Fibroblast of skin of left quadriceps (primary cell): ENCODE measurements at places on chromosomes 2 and 18.

DNA sequence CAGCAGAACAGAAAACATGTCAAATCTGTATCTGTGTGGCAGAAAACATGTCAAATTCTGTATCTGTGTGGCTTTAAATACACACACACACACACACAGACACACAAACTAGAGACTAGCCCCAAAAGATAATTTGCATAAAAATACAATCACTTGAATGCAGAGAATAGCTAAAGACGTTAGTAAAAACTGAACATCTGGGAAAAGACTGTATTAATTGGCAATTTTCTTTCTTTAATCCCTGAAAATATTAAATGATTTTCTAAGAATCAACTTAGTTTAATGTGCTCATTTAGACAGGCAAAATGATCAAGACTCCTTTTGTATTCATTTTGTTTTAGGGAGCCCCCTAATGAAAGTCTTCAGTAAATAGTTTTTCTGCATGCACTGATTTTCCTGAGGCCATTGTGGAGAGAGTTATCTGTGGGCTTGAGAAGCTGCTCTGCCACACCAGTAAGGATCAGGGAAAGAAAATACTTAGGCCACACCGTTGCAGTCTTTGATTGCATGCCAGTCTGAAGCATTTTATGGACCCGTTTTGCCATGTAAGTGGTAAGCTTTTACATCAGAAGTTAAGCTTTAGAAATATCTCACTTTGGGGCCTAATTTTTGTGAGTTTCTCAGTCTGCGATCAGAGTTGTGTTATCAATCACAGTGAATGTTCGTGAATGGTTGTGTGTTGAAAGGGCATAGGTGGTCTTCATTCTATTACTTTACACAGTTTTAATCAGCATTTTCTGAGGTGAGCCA is 2.2 kb downstream of the SPATS2L start:
- DNase-seq = no peak

DNA sequence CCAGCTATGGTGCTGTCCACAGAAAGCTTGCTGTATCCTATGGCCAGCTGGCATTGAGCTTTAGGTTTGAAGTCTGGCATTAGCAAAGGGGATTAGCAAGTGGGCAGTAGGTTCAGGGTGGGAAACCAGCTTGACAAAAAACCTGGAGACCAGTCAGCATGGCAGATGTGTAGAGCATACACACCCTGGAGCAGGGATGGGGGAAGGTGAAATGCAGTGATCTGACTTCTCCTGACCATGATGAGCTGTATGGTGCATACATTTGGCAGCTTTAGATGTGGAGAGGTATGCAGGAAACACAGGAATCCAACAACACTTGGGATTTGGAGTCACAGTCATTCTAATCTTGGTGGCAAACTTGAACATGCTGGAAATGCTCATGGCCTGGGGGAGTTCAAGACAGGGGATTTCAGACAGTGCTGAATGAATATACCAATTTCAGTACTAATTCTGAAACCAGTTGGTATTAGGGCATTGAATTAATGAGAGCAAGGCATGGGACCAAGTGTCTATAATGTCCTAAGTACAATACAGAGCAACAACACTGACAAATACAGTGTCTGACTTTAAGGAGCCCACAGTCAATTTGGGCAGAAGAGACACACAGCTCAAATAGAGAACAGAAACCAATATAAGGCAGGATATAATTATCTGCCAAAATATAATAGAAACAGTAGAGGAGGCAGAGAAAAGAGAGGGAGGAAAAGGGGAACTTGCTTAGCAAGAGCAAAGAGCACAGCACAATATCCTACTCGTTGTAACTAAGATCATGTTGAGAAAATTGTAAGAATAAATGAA is 11.8 kb downstream of the ARHGAP15 start:
- no peak for DNase-seq

DNA sequence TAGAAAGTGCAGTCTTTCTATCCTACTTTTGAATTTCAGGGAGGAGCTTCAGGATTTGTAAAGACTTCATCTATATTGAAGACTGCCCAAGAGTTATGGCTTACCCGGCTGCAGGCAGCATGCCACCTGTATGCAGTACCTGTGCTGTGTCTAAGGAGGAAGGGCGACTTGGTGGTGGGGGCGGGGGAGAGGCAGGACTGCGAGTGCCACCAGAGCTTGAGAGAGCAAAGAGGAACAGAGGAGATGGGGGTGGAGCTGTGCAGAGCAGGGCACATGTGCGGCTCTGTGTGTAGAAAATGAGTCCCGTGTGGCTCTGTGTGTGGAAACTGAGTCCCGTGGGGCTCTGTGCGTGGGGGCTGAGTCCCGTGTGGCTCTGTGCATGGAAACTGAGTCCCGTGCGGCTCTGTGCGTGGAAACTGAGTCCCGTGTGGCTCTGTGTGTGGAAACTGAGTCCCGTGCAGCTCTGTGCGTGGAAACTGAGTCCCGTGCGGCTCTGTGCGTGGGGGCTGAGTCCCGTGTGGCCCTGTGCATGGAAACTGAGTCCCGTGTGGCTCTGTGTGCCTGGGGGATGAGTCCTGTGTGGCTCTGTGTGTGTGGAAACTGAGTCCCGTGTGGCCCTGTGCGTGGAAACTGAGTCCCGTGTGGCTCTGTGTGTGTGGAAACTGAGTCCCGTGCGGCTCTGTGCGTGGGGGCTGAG is 43.2 kb downstream of the LDLRAD4 start:
- DNase-seq = no peak

DNA sequence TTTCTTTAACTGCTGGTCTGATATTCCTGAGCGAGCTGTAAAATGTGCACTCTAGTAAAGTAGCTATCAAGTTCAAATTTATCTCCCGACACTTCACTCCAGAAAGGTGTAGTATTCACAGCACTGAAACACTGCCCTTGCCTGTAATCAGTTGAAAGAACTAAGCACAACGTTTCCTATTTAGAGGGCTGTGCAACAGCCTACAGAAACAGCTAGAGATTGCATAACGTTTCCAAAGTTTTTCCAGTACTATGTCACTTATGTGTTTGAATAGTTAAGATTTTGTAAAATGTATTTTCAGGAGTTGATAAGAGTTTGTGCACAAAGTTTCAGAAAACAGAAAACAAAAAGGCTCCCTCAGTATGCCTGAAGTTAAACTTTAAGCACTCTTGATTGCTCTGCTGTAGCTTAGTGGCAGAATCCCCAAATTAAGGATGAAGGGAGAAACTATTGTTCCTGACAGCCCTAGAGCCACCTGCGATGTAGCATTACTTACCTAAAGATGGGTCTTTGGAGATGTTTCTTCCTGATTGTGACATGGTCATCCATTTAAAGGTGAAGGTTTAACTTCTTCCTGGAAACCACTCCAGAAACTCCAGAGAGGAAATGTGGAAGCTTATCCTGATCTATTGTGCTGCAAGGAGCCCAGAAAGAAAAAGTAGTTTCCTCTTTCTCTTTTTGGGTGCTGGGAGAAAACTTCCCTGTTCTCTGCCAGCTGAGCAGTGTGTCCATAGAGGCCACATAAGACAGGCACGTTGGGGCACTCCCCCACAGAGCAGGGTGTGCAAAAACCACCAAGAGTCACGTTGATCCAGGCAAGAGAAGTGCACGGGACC is 536 bp downstream of the PDE1A start:
- DNase-seq = no peak

GRCh38 chr18:5984245-5984644 is 88.9 kb upstream of the TMEM200C start:
- DNase-seq = no peak

- no peak for DNase-seq
These were observed 98.3 kb downstream of the KLF7 start for GRCh38 chr2:207067473-207067872.

GRCh38 chr2:27667446-27667845 is 3.8 kb downstream of the SLC4A1AP start:
- no peak for DNase-seq

GRCh38 chr18:6570581-6571238 is 156.0 kb upstream of the L3MBTL4 start:
- DNase-seq = no peak
